ENCODE measurements at places on chromosomes 2 and 18.

DNA sequence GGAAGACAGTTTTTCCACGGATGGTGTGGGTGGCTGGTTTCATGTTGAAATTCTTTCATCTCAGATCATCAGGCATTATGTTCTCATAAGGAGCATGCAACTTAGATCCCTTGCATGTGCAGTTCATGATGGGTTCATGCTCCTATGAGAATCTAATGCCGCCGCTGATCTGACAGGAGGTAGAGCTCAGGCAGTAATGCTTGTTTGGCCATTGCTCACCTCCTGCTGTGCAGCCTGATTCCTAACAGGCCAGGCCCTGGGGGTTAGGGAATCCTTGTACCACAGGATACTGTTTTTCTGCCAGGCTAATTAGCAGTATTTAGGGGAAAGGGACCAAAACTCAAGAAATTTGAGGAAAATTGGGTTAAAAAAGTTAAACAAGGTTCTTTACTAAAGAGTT, 5.3 kb upstream of the LHCGR start:
- no peak for DNase-seq

DNA sequence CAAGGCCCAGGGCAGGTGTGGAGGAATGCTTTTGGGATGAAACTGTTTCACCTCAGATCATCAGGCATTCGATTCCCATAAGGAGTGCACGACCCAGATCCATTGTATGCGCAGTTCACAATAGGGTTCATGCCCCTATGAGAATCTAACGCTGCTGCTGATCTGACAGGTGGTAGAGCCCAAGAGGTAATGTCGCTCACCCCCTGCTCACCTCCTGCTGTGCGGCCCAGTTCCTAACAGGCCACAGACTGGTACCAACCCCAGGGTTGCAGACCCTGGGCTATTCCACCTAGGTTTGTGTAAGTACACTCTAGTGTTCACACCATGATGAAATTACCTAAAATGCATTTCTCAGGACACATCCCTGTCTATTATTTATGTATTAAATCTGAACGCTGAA, 72.5 kb downstream of the COPS8 start:
- DNase-seq: no peak

GRCh38 chr2:240128608-240129145, 7.4 kb downstream of the COPS9 start:
- no peak for DNase-seq

GRCh38 chr18:43113220-43113895, 2.1 kb downstream of the RIT2 start:
- no peak for DNase-seq

DNA sequence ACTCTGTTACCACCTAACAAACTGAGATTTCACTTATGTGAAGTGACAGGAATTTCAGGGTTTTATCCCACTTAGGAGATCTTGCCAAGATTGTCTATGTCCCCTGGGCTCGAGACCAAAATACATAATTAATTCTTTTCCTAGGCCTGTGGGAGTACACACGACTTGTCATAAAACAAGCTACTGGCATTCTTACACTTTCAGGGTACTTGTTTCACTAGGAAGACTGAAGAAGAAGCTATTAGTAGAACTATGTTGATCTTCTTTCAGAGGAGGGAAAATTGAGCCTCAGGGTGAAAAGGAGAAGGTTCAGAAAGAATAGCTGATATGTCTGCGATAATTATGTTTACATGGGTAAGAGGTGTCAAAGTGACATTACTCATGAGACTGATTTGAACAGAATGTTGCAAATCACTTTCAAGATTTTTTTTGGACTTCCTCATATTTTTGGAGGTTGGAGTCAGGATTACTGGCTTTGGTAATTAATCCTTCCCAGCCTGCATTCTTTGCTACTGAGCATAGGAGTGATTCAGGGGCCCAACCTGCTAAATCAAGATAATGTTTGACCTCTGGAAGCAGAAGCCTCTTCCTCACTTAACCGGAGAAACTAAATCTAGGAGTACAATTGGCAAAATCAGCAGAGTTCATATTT, 240.0 kb upstream of the NT5C1B start:
- no peak for DNase-seq

GRCh38 chr2:27071990-27072830, 756 bp upstream of the OST4 start:
- peak; percentile 63 for DNase-seq
